ENCODE measurements at places on chromosomes 1 and 21.

DNA sequence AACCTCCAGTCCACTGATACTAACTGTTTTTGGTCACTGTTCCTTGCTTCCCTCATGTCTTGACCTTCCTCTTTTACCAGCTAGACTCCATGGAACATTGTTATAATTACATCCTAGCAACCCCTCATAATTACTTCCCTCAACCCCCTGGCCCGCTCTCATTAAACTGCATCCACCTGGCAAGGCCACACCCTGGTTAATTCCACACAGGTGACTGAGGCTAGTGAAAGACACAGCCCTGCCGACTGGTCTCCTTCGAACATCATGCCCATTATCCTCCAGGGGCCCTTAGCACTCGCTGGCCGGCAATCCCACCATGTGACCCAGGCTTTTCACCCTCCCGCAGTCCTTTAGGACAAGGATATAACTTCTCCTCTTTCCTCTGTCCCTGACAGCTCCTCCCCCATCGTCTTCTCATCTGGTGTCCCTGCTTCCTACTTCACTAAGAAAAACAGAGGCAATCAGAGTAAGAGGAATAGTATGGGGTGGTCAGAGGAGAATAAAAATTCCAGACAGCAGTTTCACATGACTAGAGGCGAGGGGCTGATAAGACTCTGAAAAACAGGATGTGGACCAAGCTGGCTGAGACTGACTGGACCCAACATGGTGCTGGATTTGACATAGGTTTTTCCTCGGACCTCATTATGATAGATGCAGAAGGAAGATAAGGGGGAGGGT is 8.8 kb upstream of the TENT5B start:
- no peak for DNase-seq

GRCh38 chr1:45995298-45995697 is 137.1 kb downstream of the PIK3R3 start:
- DNase-seq = no peak

- DNase-seq = no peak
These were observed 813.4 kb downstream of the ADGRL2 start for GRCh38 chr1:82614090-82614489.

DNA sequence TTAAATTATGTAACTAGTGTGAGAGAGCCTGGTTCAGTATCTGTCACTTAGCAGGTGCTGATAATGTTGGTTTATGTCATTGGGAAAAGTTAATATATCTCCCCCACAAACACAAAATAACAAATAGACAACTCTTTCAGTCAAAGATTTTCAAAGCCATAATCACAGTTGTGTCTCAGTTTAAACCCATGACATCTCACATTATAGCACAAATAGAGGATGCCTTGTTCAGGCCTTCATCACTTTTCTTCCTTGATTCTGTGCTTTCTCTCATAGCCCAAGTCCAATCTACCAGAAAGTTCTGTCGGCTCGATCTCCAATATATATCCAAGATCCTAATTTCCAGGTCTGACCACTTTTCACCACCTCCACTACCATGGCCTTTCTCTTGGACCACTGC is 6.2 kb upstream of the EPS15 start:
- no peak for DNase-seq

DNA sequence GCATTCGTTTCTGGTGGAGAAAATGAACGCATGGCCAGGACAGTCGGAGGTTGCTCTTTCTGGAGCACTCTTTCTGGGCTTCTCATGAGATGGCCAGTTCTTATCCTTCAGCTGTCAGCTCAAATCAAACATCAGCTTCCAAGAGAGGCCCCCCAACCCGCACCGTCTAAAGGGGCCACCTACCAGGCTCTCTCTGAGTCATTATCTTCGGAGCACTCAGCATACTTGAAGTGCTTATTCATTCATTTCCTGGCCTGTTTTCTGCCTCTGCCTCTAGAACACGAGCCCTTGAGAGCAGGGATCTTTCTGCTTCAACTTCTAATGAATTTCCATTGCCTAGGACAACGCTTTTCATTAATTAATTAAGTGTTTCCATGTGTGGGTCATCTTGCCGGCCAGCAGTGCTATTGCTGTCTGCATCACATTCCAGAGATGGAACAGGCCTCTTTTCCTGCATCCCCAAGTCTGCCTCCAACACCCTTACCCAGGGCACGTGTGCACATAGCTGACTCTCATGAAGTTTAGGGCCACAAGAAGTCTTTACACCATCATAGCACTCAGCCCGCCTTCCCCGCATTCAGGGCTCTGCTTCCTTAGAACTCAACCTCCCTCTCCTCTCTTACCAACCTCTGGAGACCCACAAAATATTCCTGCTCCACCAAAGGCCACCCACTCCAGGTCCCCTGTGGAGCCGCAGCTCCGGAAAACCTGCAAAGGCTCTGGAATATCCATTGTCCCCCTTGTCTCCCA is 52.1 kb upstream of the LAPTM5 start:
- no peak for DNase-seq

- DNase-seq = no peak
These were observed 118.8 kb downstream of the PSMG1 start for GRCh38 chr21:39064325-39065012.

DNA sequence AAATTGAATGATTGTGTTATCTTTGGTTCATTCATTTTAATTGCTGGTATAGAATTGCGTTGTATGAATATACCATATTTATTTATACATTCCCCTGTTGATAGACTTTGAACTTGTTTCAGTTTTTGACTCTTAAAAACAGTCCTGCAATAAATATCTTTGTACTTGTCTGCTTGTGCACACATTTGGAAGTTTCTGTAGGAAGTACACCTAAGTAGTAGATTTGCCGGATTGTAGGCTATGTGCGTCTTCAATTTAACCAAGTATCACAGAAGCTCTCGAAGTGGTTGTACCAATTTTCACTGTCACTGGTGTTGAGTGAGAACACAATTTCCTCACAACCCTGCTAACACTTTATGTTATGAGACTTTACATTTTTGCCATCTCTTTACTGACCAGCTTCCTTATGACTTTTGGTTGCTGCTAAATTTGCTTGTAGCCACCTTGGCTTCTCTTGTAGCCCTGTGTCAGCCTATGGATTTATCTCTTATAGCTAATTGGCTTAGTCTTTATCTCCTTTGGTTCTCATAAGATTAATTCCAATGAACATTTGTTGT is 2.2 kb downstream of the TTC3 start:
- DNase-seq = no peak

DNA sequence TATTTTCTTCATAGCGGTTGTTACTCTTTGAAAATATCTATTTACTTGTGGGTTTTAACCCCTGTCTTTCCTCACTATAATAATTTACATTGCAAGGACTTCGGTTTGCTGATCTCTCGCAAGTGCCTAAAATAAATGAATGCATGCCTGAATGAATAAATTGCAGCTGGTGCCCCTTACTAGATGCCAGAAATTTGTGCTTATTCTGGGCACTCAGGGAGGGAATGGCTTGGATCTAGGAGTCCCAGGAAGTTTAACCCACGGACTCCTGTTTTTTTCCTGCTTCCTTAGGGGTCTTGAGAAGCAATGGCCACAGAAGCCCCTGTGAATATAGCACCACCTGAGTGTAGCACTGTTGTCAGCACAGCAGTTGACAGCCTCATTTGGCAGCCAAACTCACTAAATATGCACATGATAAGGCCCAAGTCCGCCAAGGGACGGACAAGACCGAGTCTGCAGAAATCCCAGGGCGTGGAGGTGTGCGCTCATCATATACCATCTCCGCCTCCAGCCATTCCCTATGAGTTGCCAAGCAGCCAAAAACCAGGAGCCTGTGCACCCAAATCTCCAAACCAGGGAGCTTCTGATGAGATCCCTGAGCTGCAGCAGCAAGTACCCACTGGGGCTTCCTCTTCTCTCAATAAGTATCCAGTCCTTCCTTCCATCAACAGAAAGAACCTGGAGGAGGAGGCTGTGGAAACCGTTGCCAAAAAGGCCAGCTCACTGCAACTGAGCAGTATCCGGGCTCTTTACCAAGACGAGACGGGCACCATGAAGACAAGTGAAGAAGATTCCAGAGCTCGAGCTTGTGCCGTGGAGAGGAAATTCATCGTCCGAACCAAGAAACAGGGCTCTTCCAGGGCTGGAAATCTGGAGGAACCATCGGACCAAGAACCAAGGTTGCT is 4.2 kb upstream of the PLA2G2C start:
- DNase-seq = no peak

GRCh38 chr1:52623812-52624211 is 9.2 kb upstream of the SHISAL2A start:
- DNase-seq = no peak
